ENCODE measurements at places on chromosomes 7 and 10.

DNA sequence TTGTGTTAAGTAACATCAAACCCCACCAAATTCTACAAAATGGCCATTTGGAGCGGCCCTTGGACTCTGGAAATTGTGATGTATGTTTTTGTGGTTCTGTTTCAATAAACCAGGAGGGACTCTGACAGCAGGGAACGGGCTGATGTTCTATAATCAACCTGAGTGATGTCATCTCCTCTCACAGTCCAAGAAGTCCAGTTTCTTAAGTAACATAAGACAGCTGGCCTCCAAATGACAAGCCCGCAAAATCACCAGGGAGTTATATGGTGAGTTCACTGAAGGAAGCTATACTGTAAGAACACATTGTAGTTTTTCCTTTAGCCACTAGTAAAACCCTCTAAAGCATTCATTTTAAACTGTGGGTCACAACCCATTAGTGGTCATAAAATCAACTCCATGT lies 34.0 kb downstream of the GOT1 start:
- DNase-seq: no peak

- DNase-seq: no peak
Measured at GRCh38 chr10:24792638-24793037, 69.0 kb upstream of the ARHGAP21 start.

DNA sequence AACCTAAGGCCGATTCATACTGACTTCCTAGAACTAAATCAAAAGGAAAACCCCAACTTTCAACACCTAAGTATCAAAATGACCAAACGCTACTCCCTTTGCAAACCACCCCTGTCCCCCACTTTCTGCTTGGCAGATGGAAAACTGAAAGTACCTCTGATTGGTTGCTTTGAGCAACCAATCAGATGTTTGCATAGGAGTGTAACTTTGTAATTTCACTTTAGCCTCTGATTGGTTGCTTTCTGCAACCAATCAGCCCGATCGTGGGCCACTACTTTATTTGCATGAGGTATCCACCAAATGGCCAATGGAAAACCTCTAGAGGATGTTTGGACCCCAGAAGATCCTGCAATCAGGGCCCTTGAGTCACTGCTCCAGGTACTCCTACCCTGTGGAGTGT lies 12.3 kb upstream of the SNX10 start:
- no peak for DNase-seq

DNA sequence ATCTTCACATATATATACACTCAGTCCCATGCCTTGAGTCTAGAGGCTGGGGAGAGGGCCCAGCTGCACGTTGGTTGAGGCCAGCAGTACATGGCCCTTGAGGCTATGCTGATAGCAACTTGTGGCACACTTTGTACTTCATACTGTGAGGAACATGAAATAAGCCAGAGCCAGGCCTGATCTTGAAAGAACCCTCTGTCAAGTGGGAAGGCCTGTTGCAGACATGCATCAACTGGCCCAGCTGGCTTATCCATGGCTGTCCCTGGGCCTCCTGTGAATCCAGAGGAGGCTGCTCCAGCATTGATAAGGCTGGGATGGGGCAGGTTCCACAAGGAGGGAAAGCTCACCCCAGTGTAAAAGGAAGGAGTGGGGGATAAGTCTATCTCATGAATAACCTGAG lies 140.4 kb downstream of the NRF1 start:
- no peak for DNase-seq

- no peak for DNase-seq
Measured at GRCh38 chr10:89283025-89283935, 18.6 kb upstream of the IFIT2 start.

- no peak for DNase-seq
Measured at GRCh38 chr7:8384901-8385300, 48.5 kb upstream of the NXPH1 start.
